CD4-positive, alpha-beta T cell treated with Interleukin-6 at 100 ng/mL for 8 hours (primary cell): ENCODE measurements at places on chromosomes 4 and X.

GRCh38 chrX:9681422-9681821 is 84.2 kb downstream of the GPR143 start:
- DNase-seq, result no peak

DNA sequence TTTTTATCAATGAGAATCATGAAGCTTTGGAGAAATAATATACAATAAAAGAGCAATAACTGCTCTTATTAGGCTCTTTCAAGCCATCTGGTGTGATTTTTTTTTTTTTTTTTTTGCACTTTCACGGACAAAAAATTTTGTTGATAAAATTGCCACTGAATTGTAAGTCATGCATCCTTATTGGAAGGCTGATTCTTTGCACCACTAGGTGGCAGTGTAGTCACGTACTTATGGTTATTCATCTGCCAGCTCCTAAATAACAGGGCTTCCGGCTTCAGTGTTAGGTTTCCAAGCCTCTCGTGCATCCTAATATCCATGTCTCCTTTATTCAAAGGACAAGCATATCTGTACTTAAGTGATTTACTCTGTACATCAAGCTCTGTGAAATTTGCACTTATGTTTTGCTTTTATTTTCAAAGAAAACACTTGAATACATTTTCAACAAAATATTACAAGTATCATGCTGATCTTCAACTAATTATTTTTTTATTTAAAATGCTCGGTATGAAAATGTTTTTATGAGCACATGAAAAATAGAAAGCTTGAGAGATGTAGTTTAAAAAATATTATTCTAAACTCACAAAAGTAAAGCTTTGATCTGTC is 1578.3 kb upstream of the TENM3 start:
- DNase-seq, result peak; percentile 29

DNA sequence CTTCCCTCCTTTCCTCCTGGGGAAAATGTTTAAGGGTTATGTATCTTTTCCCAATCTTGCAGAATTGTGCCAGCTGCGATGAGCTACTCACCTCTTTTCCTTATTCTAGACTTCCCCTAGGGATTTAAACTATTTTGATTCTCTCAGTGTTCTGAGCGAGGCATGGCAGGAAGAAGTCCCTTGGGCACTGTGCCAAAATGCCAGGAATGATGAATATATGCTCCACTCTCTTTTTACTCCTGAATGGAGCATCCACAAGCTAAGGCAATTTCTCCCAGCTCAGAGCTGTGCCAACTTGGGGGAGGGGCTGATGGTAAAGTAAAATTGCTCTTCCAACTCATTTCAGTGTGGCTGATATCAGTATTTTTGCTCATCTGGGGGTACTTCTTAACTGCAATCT is 4.0 kb upstream of the C4orf17 start:
- no peak for DNase-seq

DNA sequence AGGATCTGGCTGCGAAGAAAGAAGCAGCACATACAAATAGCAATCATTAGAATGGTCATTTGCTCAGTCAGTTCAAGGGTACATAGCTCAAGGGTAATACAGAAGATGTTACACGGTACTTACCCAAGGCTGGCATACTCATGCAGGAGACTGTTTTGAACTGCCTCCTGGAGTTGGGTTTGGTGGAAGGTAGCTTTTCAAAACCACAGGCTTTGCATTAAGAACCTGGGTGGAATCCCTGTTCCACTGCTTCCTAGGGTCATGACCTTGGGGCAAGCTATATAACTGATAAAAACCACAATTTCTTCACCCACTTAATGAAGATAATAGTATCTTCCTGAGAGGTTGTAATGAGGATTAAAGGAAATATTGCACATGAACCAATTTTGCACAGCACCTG is 36.5 kb downstream of the TBC1D9 start:
- DNase-seq, result no peak

DNA sequence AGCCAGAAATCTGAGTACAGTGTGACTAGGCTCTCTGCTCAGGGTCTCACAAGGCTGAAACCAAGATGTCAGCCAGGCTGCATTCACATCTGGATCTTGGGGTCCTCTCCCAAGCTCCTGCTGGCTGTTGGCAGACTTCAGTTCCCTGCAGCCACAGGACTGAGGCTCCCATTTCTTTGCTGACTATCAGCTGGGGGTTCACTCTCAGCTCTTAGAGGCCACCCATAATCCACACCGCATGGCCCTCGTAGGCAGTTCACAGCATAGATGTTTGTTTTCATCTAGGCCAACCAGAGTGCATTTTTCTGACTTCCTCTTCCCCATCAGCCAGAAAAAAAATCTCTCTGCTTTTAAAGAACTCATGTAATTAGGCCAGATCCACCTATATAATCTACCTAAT is 8.2 kb upstream of the WDR44 start:
- no peak for DNase-seq

DNA sequence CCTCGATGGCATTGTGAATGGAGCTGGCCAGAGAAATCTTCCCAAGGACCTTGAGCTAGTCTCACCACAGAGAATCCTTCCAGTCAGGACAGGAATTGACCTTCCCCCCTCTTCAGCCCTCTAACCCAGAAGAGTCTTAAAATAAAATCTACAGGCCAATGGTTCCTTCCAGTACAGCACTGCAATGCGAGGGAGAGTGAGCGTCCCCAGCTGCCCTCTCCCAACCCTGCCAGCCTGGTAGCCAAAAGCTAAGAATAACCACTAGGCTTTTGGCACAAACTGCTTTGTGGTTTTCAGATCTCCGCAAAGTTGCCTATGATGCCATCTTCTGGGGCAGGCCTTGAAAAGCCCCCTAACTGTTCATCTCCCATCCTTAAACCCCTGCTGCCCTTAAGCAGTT is 175.1 kb downstream of the AR start:
- no peak for DNase-seq

GRCh38 chrX:331151-331824 is 12.7 kb upstream of the GTPBP6 start:
- DNase-seq, result no peak

- no peak for DNase-seq
Observed at GRCh38 chr4:94372991-94373390, 30.4 kb upstream of the HPGDS start.
